IMR-90 (cell line): ENCODE measurements at places on chromosomes 2 and 18. TPM values are rescaled to one million over a fixed set of nuclear protein-coding genes. Genes with fewer than 3 reads are reported as not detected.
A peak's percentile ranks its signal among the peaks of the same experiment; 100 is the strongest.

Gene ABCB11
- not detected in 2 replicates for total RNA-seq

- no peak for DNase-seq
These were observed 18.7 kb downstream of the RTN4 start for GRCh38 chr2:55031505-55031904.

GRCh38 chr2:222946700-222947287 is 86.0 kb downstream of the ACSL3 start:
- DNase-seq = peak; percentile 40

- DNase-seq = peak; percentile 32
These were observed 344.3 kb upstream of the KCNH7 start for GRCh38 chr2:163182764-163183354.

Gene HRH4
- total RNA-seq = not detected in 2 replicates

DNA sequence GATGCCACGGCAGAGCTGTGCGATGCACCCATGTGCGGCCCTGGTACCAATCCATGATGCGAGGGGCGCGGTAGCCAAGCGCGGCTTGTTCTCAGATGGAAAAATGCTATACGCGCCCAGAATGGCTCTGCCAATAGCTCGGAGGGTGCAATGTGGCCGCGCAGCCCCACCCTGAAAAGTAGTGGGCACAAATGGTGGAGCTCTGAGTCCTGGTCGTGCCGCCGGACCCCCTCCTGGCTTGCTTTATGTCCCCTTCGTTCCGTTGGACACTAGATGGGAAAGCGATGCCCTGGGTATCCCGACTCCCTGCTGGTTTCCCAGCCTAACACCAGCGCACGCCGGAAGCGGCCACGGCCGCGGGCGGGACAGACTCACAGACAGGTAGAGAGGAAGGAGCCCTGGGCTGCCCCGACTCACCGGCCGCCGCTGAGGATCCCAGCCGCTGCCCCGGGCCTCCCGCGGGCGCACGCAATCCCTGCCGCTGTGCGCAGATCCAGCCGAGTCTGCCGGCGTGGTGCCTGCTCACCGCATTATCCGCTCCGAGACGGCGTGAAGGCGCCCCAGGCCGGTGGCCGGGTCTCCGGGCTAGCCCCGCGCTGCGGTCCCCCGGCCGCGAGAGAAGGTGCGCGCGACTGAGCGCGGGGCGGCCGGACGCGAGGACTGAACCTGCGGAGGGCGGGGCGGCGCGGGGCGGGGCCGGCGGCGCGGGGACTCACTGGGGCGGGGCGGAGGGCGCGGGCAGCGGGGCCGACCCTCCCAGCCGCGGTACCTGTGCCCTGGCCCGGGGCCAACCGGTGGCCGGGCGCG is at the start of gene CDC42EP3:
CDC42EP3 (minus strand) TSS at position 634 of the 807 bp plus-strand sequence. CDS start 25,055 bp downstream, outside the sequence.
- no peak for DNase-seq

Gene NTSR2
- total RNA-seq = not detected in 2 replicates

DNA sequence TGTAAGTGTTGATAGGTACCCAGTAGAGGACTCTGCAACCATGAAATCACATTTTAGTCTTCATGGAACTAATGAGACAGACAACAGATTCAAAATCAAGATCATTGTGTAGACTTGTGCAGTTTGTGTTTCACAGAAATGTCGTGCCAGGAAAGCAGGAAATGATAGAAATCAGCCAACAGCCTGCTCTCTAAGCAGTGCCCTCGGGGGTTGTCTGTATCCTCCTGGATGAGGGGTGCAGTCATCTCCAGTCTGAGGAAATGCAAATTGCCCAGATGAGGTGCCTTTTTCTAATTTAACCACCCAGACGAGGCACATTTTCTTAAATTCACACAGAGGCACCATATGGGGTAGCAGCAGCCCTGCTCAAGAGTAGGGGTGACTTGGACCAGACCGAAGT is 663.1 kb downstream of the XIRP2 start:
- no peak for DNase-seq

Gene AKAIN1
- not detected in 2 replicates for total RNA-seq

DNA sequence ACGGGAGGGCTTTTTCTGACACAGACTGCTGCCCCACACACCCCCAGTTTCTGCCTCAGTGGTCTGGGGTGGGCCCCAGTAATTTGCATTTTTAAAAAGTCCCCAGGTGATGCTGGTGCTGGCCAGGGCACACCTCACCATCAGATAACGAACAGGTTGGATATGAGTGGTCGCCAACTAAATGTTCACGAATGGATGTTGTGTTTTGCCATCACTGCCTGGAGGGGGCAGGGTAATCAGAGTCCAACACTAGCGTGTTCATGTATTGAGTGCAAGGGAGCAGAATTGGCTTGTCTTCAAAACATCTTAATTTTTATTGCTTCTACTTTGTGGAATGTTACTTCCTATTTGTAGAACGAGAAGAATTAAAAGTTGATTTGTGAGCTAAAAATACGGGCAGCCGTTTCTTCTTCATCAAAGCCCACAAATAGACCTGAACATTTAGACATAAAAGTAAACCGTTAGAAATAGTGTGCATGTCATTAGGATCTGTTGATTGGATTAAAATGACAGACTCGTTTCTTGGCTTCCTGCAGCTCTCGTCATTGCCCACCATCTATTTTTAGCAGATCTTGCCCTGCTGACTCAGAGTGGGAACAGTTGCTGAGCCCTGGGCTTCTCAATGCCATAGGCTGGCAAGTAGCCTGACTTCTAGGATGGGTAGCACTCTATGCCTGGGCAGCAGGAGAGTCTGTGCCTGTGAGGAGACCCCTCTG is 45.2 kb downstream of the NCK2 start:
- DNase-seq = peak; percentile 74

Gene VWC2L
- not detected in 2 replicates for total RNA-seq

DNA sequence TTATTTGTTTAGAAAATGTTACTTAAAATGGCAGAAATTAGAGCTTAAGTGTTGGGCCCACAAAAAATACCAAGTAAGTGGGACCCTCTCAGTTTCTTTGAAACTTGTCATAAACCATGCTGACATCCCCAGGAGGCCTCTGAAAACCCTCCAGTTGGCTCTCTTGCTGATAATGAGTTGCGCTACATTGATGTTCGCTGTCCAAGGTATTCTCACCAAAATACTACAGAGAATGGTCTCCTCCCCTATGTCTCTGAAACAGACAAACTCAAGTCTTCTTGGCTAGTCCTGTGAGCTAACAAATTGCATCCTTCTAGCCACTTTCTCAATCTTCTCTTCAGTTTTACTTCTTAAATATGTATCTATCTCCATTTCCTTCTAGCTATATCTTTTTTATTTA is 669.4 kb downstream of the IRS1 start:
- DNase-seq = peak; percentile 34

- DNase-seq = no peak
These were observed 9.8 kb downstream of the ARHGAP25 start for GRCh38 chr2:68744366-68744912.

DNA sequence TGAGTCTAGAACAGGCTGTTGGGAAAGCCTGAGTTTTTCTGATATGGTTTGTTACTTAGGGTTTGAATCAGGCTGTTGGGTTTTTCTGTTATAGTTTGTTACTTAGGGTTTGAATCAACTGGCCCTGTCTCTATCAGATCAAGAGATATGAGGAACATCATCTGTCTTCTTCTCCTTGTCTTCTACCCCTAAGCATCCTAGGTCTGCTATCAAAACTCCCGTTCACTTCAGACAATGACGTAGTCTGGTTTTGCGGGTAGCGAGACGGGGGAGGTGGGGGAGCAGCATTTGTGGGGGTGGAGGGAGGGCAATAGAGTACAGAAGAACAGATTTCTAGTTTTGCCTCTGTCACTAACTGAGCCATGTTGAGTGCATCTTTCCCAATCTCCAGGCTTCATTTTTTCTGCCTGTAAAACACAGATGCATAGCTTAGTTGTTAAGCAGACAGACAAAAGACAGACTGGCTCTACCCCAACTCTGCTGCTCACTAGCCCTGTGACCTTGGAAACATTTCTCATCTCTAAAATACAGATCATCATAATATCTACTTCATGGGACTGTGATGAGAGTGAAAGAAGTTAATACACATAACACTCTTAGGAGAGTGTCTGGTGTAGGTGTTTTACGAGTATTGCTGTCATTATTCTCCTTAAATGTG is 9.1 kb downstream of the TNP1 start:
- DNase-seq = peak; percentile 18

GRCh38 chr2:91748902-91749301 is 3057.4 kb downstream of the RPIA start:
- DNase-seq = no peak

Gene GPBAR1
- total RNA-seq = under 0.01 TPM in 1 of 2 replicates, not detected in the other

DNA sequence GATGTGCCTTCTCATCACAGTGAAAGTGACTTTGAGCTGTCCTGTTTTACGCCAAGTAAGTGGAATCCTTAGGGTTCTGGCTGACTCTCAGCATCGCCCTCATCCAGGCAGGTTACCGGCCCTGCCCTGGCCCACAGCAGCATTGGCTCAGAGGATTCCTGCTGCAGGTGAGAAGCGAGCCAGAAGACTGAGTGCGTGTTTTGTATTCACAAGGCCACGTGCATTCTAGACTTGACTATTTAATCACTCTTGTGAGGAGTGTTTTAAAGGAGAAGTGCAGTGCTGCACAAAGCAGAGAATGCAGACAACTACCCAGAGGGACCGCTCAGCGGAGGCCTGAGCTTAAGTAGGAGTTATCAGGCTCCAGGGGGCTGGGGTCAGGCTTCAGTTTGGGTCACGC is 48.3 kb downstream of the LAMA3 start:
- no peak for DNase-seq

DNA sequence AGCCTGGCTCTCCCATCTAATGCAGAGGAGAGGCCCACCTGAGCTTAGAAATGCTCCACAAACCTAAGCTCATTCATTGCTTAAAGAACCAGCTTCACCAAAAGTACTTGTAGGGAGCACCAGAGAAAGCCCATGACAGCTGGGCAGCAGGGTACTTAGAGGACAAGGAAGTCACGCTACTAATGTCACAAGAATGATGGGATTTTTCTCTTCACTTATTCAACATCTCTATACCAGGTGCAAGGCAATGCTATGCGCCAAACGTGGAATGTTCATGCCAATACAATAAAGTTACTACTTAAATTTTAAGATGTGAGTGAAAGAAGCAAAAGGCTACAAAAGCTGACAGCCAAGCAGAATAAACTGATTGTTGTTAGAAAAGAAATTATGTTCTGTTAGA is 36.0 kb downstream of the LONRF2 start:
- DNase-seq = no peak

- no peak for DNase-seq
These were observed 66.9 kb downstream of the CIB4 start for GRCh38 chr2:26574066-26574899.

GRCh38 chr2:3491306-3491705 is 28.0 kb downstream of the ADI1 start:
- DNase-seq = no peak
